ENCODE measurements at places on chromosomes 2 and 18. TPM values are rescaled to one million over a fixed set of nuclear protein-coding genes. Genes with fewer than 3 reads are reported as not detected.

DNA sequence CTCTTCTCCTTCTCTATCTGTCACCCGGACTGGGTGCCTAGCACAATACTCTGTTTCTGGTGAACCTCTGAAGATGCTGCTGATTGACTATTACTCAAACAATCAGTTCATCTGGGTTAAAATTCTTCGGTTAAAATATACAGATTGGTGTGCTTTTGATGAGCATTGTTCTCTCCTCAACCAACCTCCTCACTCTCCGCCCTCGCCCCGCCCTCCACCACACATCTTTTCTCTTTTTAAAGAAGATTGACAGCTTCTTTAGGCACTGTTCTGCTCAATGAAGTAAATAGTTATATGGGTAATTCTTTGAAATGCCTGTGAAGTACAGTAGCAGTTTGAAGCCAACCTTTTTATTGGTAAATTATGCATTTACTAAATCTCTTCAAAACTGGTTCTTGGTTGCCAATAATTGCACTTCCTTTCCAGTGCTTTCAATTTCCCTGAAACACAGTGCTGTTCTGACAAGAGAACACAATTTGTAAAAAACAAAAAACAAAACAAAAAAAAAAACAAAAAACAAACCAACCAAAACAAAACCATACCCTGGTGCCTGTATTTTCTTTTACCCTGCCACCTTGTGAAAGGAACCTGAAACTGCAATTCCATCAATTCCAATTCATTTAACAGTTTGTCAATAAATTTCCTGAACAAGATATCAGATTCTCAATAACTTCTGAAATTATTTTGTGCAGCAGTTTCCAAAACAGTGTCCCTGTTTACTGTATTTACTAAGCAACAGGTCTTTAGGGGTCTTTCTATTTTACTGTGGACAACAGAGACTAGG is 188.6 kb downstream of the LRP1B start:
- no peak for DNase-seq

DNA sequence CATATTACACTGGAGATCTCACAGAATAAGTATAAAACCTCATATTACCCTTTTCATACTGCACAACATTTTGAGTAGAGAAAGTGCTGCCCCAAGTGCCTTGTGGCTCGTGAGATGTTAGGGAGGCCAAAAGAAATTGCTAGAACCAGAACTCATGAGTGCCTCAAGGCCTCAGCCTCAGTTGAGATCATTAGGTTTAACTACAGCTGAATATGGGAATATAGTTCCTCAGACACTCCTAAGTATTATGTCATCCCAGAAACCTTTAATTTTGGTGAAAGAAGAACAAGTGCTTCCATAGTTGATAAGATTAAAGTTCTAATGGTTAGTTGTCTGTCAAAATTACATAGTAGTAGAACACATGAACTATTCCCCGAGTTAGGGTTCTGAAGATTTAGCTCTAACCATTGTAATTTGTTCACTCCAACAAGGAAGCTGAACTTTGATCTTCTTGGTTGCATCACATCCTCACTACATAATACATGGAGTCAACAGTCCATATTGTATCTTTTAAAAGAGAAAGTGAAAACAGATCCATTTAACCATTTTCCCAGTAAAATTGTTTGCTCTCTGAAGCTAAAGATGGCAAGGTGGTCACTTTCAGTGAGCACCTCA is 9.6 kb upstream of the AQP4 start:
- no peak for DNase-seq

DNA sequence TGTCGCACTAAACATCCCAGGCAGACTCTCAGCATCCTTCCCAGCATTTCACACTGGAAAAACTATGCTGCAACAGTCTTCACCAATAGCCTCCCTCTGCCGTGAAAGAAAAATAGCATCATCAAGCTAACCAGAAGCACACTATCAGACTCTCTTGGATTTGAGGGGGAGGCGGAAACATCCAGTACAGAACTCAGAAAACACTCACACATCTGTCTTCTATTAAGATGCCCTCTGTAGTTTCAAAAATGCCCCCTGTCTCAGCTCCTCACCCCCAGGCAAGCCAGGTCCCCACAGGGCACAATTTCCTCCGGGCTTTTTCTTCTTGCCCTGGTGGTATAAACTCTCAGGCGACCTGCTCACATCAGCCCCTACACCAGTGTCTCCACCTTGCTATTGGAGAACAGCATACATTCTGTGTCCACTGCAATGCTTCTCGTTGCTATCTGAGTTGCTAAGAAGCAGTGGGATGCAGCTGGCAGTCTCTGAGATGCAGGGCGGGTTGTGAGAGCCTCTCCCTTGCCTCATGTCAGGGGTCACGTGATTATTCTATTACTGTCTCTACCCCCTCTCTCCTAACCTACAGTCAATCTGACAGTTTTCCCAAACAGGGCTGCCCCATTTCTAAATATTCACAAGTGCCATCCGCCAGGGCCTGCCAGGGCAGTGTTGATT is 189.9 kb downstream of the INO80D start:
- DNase-seq, result no peak

DNA sequence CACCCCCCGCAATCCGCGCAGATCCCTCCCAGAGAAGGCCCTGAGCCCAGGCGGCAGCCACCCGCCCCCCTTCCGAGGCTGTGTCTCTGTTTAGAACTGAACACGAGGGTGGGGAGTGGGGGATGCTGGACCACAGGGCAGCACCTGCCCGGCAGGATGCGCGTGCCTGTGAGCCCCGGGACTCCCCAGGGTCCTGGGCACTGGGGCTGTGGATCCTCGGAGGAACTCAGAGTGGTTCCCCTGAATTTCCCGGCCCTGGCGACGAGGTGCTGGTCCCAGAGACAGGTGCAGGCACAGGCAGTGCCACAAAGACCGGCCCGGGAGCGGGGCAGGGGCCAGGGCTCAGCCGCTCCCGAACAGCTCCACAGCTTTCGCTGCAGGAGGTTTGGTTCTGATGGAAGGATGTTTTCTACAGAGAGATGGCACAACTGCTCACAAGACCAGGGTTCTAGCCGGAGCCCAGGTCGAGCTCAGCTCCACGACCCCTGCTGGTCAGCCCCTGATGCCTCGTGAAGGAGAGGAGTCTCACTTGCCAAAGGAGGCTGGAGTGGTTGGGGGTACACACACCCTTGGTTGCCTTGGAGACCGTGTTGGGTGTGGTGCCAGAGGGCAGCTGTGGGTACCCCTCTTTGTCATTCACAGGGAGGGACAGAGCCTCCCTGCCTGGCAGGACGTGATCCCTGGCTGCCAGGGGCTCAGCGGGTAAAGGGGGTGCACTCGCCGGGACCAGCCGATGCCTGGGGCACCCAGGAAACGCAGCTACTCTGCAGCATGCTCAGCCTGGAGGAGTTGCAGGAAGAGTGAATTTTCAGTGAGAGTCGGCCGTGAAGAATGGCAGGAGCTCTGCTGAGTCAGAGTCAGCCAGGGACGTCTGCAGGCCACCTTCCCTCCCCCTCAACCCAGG is 4.4 kb upstream of the NEU4 start:
- no peak for DNase-seq

GRCh38 chr18:36610661-36611060 is 218.1 kb downstream of the TPGS2 start:
- DNase-seq, result no peak

GRCh38 chr2:172448544-172449267 is 21.3 kb downstream of the ITGA6 start:
- no peak for DNase-seq

MYCN gene
- 77.5 TPM for total RNA-seq

ELMOD3 gene
- total RNA-seq, result 10.6 TPM

DNA sequence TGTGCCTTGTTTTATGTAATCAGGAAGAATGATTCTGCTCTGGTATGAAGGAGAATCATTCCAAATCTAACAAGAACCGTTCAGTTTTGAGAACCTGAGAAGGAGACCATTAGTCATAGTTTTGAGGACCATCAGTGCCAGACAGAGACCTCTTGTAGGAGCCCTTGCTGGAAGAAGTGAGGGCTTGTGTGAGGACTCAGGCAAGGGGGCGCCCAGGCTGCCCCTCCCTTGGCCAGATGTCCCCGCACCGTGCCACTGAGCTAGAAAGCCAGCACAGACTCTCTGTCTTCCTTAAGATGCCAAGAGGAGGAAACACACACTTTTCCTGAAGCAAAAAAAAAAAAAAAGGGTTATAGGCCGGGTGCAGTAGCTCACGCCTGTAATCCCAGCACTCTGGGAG is 55.7 kb upstream of the SLC39A10 start:
- DNase-seq, result no peak
